Naive thymus-derived CD8-positive, alpha-beta T cell (primary cell): ENCODE measurements at places on chromosomes 6 and 20.
A peak's percentile ranks its signal among the peaks of the same experiment; 100 is the strongest.

DNA sequence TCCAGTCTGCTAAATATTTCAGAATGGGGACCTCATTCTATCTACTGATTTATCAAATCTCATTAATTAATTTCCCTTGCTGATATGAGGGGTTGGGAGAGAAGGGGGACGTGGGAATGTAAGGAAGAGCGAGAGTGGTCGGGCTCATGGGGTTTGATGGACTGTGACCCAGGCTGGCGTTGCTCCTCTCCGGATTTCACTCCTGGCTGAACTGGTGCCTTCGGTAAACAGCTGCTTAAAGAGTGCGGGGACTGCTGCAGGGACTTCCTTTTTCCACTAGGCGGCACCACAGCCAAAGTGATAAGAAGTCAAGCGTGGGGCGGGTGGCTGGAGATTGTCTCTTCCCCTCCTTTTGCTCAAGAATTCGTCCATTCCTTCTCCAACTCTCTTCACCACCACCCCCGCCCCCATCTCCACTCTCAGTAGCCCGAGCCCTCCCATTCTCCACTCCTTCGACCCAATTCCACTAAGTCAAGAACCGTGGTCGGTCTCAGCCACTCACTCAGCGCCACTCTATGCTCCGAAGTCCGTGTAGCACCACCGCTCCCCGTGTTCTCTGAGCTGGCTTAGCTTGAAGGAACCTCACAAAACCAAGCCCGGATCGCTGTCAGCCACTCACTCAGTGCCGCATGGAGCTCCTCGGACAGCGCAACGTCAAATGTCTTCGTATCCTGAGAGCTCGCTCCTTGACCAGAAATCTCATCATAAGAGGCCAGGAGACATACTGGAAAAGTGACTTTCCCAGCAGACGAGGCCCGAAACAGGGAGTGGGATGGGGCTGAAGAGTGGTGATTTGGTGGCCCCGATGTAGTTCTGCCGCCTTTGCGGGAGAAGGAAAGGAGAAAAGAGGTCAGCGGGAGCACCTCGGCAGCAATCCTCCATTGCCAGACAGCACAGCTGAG lies 9.7 kb downstream of the TRIM31 start:
- DNase-seq, result peak; percentile 60
- H3K4me1 ChIP-seq, result peaks cover 23% of the 10 kb centered on the region
- H3K27ac ChIP-seq, result peak overlapping the region; percentile 81
- H3K4me3 ChIP-seq, result peak overlapping the region; percentile 81
- H3K36me3 ChIP-seq, result no peaks in the 10 kb centered on the region

DNA sequence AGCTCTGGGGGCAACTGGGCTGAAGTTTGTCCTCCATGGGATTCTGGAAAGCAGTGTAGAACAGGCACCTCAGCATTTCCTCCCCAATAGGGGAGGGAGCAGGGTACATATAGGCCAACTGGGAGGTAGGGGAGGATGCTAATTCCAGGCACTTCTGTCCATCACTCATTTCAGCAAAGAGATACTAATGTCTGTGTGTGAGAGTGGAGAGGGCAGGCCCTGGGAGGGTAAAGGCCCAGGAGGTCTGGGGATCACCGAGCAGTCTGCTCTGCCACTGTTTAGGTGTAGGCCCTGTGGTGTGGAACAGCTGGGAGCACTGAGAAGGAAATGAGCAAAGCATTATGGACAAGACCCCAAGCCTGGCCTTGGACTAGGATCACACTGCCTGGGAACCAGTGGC lies 158.7 kb downstream of the SLC24A3 start:
- H3K36me3 ChIP-seq, result no peaks in the 10 kb centered on the region
- H3K4me3 ChIP-seq, result no peak overlapping the region
- no peaks in the 10 kb centered on the region for H3K4me1 ChIP-seq
- no peak overlapping the region for H3K27ac ChIP-seq
- peaks cover 3% of the 10 kb centered on the region for H3K27me3 ChIP-seq
- DNase-seq, result no peak

- peak overlapping the region; percentile 90 for H3K4me3 ChIP-seq
- no peaks in the 10 kb centered on the region for H3K36me3 ChIP-seq
- H3K4me1 ChIP-seq, result peaks cover 15% of the 10 kb centered on the region
- peak overlapping the region; percentile 21 for H3K27ac ChIP-seq
- H3K27me3 ChIP-seq, result no peaks in the 10 kb centered on the region
These were observed 570.4 kb upstream of the GJE1 start for GRCh38 chr6:141562186-141562811.

DNA sequence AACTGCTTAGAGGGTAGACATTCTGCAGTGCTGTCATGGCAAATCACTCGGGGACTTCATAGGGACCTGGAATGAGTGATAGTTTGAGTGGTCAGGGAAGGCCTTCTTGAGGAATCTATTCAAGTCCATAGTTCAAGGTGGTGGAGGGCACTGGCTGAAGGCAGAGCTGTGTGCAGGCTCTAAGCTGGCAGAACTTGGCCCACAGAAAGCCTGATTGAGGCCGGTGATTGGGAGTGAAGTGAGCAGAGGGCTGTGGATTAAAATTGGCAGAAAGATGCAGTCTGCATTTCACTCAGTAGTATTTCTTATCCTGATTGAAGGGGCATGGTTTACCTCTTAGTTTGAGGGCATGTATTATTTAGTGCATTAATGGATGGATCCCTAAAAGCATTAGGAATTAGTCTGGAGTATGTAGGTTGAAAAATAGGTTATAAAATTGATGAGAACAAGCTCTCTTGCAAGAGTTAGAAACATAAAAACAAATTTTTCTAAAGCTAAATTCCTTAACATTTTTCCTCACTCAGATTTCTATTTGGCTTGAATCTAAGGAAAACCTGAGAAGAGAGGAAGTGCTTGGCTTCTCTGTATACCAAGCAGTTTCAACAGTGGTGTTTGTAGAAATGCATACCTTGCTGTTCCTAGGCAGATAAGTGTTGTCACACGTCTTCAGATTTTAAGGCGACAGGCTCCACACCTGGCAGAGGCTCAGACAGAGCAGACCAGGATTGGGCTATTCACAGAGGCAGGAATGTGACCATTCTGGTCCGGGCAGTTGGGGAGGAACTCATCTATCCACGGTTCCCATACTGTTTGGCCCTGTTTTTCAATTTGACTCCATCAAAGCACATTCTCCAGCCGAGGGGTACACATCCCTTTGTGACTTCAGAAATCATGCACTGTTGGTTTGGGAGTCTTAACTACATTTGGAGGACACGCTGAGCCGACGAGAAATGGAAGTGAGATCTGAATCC lies 45.2 kb downstream of the UTRN start:
- no peaks in the 10 kb centered on the region for H3K27me3 ChIP-seq
- H3K27ac ChIP-seq, result peak overlapping the region; percentile 51
- no peak overlapping the region for H3K4me3 ChIP-seq
- no peaks in the 10 kb centered on the region for H3K36me3 ChIP-seq

DNA sequence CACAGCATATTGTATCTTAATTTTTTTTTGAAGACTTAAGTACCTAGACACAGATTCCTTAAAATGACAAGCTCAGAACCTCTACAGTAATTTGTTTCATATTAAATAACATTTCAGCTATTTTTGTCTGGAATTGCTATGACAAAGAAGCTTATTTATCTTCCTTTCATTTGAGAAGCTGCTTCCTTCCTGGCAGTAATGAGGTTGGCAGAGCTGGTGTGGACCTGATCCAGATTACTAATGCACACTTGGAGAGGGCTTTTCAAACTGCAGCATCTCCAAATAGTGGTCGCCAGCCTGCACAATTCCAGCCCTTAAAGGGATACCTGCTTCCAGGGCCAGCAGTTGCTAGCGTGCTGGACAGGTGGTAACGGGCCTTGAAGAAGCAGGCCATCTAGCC lies 12.1 kb downstream of the PTCHD4 start:
- DNase-seq, result no peak
- no peak overlapping the region for H3K27ac ChIP-seq
- no peaks in the 10 kb centered on the region for H3K4me1 ChIP-seq
- H3K4me3 ChIP-seq, result no peak overlapping the region
- H3K27me3 ChIP-seq, result no peaks in the 10 kb centered on the region

- H3K27ac ChIP-seq, result peak overlapping the region; percentile 33
- H3K27me3 ChIP-seq, result peaks cover 10% of the 10 kb centered on the region
- DNase-seq, result no peak
- peak overlapping the region; percentile 54 for H3K4me3 ChIP-seq
- no peaks in the 10 kb centered on the region for H3K36me3 ChIP-seq
- peaks cover 38% of the 10 kb centered on the region for H3K4me1 ChIP-seq
These were observed 71.9 kb downstream of the MDGA1 start for GRCh38 chr6:37625591-37626374.

DNA sequence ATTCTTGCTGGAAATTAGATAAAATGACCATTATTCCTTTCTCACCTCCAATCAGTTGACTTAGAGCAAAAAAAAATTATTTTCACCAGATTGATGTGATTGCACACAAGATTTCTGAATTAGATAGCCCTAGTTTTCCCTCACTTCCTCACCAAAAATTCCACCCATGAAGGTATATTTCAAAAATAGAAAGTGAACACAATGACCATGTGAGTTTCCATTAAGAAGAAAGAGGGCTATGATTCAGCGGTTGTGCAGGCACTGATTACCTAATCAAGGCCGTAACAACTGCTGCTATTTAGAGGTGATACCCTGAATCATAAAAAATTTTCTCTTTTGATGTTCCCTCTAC lies 19.5 kb upstream of the RALGAPA2 start:
- peaks cover 3% of the 10 kb centered on the region for H3K27me3 ChIP-seq
- peaks cover 3% of the 10 kb centered on the region for H3K4me1 ChIP-seq
- no peak for DNase-seq
- H3K27ac ChIP-seq, result no peak overlapping the region
- H3K4me3 ChIP-seq, result no peak overlapping the region

GRCh38 chr6:135527116-135527959 lies 29.8 kb upstream of the AHI1 start:
- no peak overlapping the region for H3K4me3 ChIP-seq
- no peaks in the 10 kb centered on the region for H3K4me1 ChIP-seq
- no peaks in the 10 kb centered on the region for H3K27me3 ChIP-seq
- no peaks in the 10 kb centered on the region for H3K36me3 ChIP-seq
- DNase-seq, result no peak
- H3K27ac ChIP-seq, result no peak overlapping the region

DNA sequence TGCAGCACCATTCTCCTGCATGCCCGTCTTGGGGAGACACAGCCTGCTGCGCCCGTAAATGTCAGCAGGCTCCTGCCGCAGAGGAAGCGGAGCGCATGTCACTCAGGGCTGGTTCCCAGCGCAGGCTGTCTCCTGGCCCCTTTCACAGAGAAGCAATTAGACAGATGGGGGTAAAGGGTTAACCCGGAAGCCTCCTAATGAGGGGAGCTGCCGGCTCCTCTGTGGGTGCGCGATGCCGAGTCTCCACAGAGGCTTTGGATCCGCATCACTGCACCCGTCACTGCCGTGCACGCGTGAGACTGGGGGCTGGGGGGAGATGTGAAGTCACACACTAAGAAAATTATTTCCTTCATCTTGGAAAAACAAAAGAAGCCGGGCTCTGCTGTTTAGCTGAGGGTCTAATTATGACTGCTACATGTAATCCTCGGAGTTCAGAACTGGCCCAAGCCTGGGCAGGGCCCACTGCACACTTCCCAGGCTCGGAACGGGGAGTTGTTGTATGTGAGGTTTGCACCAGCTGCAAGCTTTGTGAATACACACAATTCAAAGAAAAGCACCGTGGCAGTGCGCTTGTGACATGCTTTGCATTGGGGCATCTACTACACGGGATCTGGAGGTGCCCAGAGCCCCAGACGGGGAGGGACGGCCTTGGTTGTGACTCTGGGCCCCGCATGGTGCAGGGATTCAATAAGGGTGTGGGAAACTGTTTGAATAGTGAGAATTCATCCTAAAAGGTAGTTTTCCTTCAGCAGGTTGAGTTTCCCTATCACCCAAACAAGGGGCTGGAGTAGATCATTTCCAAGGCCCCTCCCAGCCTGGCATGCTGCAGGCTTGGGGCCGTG lies 331.6 kb downstream of the TAF4 start:
- H3K36me3 ChIP-seq, result no peaks in the 10 kb centered on the region
- H3K27me3 ChIP-seq, result peaks cover 27% of the 10 kb centered on the region
- no peaks in the 10 kb centered on the region for H3K4me1 ChIP-seq
- H3K4me3 ChIP-seq, result no peak overlapping the region
- no peak overlapping the region for H3K27ac ChIP-seq

- H3K4me3 ChIP-seq, result no peak overlapping the region
- no peak overlapping the region for H3K27ac ChIP-seq
- no peak for DNase-seq
These were observed 60.1 kb downstream of the MMS22L start for GRCh38 chr6:97222903-97223302.
